ENCODE measurements at places on chromosomes 11 and 22.

DNA sequence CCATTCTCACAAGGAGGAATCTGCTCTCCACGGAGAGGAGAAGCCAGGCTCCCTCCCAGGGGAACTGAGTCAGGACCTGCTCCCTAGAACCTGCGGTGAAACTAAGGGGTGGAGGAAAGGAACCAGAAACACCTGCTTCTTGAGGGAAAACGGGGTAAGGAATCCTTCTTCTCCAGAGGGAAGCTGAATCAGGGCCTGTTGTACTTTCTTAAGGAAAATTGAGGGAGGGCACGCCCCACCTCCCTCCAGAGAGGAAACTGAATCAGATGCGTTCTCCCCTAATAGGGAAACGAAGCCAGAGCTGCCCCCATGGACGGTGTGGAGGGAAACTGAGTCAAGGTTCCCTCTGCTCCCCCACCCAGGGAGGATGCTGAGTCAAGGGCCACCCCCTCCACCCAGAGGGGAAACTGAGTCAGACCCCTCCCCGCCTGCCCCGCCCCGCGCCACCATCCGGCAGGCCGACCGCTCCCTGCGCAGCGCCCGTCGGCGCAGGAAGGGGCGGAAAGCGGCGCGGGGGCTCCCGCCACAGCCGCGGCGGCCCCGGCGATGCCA, 393 bp downstream of the RELA start:
- no peak for DNase-seq

GRCh38 chr11:30855383-30856006, 269.3 kb upstream of the MPPED2 start:
- no peak for DNase-seq

- DNase-seq, result no peak
Measured at GRCh38 chr22:40199223-40199622, 21.5 kb downstream of the TNRC6B start.

GRCh38 chr22:33018232-33018864, 39.8 kb downstream of the SYN3 start:
- DNase-seq, result no peak

GRCh38 chr11:46119352-46120216, 1.7 kb downstream of the PHF21A start:
- DNase-seq, result peak; percentile 21

GRCh38 chr22:21713428-21714058, 22.1 kb downstream of the YPEL1 start:
- no peak for DNase-seq

- DNase-seq, result no peak
Measured at GRCh38 chr11:120869516-120870011, 154.3 kb upstream of the TBCEL start.

- no peak for DNase-seq
Measured at GRCh38 chr11:57131080-57131790, 50.5 kb upstream of the LRRC55 start.
